ENCODE measurements at places on chromosomes 2 and 18. TPM values are rescaled to one million over a fixed set of nuclear protein-coding genes. Genes with fewer than 3 reads are reported as not detected.

Gene ASB18
- not detected for total RNA-seq

Gene LONRF2
- total RNA-seq, result 1.3 TPM

Gene MREG
- total RNA-seq, result 1.3 TPM

Gene SPHKAP
- under 0.01 TPM for total RNA-seq

Gene DQX1
- total RNA-seq, result not detected

Gene PSMG2
- total RNA-seq, result 65.7 TPM

Gene CD207
- not detected for total RNA-seq

Gene C2orf72
- not detected for total RNA-seq

Gene DNAJC5G
- total RNA-seq, result not detected

Gene GPR55
- total RNA-seq, result not detected

Gene DCDC2C
- total RNA-seq, result not detected

Gene FAP
- 207 TPM for total RNA-seq

Gene TRPM8
- total RNA-seq, result not detected

Gene RIT2
- not detected for total RNA-seq

Gene TLX2
- not detected for total RNA-seq

Gene VWA3B
- not detected for total RNA-seq

Gene UGT1A9
- not detected for total RNA-seq

Gene TBC1D8
- total RNA-seq, result 10.6 TPM

Gene KIAA2012
- total RNA-seq, result under 0.01 TPM

Gene SCG2
- total RNA-seq, result 0.97 TPM

Gene SSB
- 91.5 TPM for total RNA-seq

Gene PDE11A
- total RNA-seq, result under 0.01 TPM

Gene SH3BP4
- total RNA-seq, result 115 TPM

Gene CBLN2
- total RNA-seq, result 1.7 TPM

Gene TMEFF2
- not detected for total RNA-seq

Gene CFAP65
- not detected for total RNA-seq

Gene ATG9A
- total RNA-seq, result 36.7 TPM

Gene IL36B
- total RNA-seq, result not detected

Gene MSTN
- under 0.01 TPM for total RNA-seq

Gene DBI
- 117 TPM for total RNA-seq

Gene GCG
- not detected for total RNA-seq

Gene STRN
- total RNA-seq, result 16.4 TPM

Gene KCNIP3
- 2.6 TPM for total RNA-seq

Gene TUBB8B
- 0.32 TPM for total RNA-seq

Gene RAPGEF4
- 1.3 TPM for total RNA-seq

Gene ARHGAP15
- total RNA-seq, result 0.43 TPM

Gene PDCD1
- not detected for total RNA-seq

Gene MOGAT1
- not detected for total RNA-seq

Gene CNTNAP5
- total RNA-seq, result not detected

Gene RFX8
- total RNA-seq, result 1.7 TPM

Gene SRD5A2
- not detected for total RNA-seq

Gene ALPG
- total RNA-seq, result not detected

Gene IHH
- total RNA-seq, result not detected

Gene RGPD3
- 0.32 TPM for total RNA-seq

Gene VPS54
- total RNA-seq, result 32.0 TPM

Gene PIEZO2
- total RNA-seq, result 1.7 TPM

Gene SLC35F6
- 87.2 TPM for total RNA-seq

Gene RAX
- not detected for total RNA-seq

Gene FBXO36
- total RNA-seq, result 3.9 TPM

Measured in fibroblast of villous mesenchyme (primary cell).